NCI-H1105 treated with DMSO at 0.1 percent for 48 hours (cell line): ENCODE measurements at places on chromosomes 5 and 9.
A peak's percentile ranks its signal among the peaks of the same experiment; 100 is the strongest.

DNA sequence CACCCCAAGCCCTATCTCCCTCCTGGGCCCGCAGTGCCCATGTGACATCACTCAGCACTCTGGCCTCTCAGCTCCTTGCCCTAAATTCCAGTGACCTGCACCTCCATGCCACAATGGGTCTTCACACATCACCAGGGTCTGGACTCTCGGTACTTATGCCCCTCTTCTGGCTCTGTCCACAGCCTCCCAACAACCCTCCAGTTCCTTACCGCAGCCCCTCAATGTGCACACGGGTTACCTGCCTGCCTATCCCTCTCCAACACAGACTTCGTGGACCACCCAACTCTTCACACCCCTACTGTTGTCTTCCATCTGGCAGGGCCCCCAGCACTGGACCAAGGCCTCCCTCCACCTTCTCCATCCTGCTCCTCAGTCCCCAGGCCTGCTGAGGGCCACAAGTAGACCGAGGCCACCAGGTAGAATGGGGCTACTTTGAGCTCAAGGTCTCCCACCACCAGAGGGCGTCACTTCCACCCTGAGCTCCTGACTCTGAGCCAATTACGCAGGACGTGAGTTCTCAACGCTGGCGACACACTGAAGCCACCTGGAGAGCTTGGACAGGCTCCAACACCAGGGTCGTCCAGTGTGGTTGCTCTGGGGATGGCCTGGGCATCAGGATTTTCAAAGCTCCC, 172.1 kb downstream of the GABBR2 start:
- DNase-seq: no peak

DNA sequence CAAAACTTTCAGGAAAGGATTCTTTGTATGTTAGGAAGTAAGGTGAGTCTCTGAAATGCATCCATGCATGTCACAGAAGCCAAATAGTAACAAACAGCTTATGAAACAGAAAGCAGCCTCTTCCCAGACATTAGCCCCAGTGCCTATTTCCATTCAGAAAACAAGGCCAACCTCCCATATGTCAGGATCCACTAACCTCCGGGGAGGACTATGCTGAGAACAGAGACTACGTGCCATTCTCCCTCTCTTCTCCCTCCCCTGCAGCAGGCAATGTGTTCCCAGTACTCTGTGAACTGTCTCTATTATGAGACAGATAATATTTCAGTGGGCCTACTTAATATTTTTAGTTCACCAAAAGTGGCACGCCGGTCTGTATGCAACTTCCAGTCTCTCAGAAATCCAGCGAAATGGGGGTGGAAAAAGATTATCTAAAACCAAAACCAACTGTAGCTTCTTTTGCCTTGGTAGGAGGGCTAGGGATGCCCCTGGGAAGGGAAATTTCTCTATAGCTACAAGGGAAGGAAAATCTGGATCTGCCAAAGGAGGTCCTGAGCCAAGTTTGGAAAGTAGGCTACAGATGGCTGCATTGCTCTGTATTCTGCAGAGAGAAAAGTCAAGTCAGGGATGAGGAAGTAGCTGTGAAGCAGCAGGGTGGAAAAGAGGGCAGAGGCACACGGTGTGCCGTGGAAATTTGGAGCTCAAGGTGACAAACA, 42.0 kb downstream of the VLDLR start:
- no peak for DNase-seq

DNA sequence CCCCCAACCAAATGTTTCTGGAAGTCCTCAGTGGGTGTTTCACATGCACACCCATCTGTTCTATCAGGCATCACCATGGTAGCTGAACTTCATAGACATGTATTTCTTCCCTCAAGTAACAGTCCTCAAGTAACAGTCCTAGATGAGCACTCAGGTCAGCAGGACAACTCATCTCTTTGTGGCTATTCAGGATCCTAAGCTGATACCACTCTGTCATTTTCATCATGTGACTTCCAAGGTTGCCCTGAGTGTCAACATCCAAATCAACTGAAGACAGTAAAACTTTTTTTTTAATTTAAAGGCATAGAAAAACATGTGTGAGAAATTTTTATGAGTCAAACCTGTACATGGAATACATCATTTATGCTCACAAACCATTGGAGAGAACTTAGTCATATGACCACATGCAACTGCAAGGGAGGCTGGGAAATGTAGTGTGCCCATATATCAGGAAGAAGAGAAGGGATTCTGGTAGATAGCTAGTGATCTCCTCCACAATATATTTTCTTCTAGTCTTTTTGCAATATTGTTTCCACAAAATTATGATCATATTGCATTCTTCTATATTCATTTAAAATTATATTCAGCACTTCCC, 64.2 kb upstream of the FST start:
- DNase-seq: no peak

DNA sequence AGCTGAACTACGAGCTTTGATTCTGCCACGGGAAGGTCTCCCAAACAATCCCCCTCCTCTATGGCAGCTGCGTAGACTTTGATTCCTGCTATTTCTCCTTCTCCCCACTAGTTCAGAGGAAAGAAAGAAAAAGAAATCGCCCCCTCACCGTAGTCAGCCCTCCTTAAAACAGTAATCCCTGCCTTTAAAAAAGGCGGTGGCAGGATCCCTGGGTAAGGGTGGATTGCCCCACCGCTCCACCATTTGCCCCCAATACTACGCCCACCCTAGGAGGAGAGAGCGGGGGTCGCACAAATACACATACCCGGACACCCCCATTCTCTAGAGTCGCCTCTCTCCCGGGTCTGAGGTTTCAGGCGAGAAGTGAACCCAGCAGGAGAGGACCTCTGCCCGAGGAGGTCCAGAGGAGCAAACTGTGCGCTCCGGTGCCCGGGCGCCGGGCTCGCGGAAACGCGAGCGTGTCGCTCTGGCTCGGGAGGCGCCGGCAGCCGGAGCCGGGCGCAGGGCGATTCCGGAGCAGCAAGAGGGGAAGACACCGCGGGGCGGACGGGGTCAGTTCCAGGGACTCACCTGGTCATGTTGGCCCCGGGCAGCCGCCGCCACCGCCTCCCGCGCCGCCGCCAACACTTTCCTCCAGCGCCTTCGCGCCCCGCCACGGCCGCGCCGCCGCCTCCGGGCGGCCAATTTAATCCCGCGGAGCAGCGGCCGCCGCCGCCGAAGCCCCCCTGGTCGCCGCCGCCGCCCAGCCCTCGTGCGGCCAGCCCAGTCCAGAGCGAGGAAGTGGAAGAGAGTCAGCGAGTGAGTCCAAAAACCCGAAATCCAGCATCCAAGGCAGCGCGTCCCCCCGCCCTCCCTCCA, 1057.7 kb upstream of the DMAC1 start:
- peak; percentile 46 for DNase-seq

GRCh38 chr5:158375531-158375930, 516.6 kb upstream of the CLINT1 start:
- DNase-seq: no peak

- no peak for DNase-seq
Observed at GRCh38 chr5:126998201-126998631, 32.1 kb downstream of the MARCHF3 start.

- no peak for DNase-seq
Observed at GRCh38 chr5:171846323-171846722, 60.7 kb downstream of the SMIM23 start.

- no peak for DNase-seq
Observed at GRCh38 chr9:109627042-109627441, 128.9 kb upstream of the PTPN3 start.

DNA sequence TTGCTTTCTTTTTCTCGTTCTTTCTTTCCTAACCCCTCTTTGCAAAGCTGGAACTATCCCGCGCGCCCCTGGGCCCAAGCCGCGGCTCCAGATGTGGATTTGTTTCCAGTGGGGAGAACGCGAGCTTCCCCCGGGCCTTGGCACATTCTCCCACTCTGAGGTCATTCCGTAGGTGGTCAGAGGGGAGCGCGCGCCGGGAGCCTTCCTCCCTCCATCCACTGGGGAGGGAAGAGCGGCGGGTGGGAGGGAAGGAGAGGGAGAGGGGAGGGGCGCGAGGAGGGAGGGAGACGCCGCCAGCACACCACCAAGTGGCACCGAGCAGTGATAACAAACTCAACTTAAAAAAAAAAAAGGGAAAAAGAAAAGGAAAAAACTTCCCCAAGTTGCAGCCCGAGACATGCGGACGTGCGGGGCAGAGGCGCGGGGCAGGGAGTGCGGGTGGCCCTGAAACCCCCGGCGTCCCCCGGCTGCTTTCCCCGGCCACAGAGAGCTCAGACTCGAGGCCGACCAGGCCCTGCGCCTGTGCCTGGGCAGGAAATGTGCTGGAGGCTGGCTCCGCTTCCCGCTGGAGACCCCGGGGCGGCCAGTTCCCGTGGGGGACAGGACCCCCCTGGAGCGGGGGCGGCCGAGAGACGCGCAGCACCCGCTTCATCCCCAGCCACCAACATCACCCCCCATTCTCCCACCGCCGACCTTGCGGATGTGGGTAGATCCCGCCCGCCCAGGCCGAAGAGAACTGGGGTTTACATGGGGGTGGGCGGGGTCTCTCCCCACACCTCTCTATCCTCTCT, 3.1 kb downstream of the IER5L start:
- DNase-seq: peak; percentile 36

GRCh38 chr5:42586625-42587024, 163.4 kb downstream of the GHR start:
- no peak for DNase-seq

- DNase-seq: no peak
Observed at GRCh38 chr5:73545403-73545779, 20.0 kb downstream of the ANKRA2 start.

DNA sequence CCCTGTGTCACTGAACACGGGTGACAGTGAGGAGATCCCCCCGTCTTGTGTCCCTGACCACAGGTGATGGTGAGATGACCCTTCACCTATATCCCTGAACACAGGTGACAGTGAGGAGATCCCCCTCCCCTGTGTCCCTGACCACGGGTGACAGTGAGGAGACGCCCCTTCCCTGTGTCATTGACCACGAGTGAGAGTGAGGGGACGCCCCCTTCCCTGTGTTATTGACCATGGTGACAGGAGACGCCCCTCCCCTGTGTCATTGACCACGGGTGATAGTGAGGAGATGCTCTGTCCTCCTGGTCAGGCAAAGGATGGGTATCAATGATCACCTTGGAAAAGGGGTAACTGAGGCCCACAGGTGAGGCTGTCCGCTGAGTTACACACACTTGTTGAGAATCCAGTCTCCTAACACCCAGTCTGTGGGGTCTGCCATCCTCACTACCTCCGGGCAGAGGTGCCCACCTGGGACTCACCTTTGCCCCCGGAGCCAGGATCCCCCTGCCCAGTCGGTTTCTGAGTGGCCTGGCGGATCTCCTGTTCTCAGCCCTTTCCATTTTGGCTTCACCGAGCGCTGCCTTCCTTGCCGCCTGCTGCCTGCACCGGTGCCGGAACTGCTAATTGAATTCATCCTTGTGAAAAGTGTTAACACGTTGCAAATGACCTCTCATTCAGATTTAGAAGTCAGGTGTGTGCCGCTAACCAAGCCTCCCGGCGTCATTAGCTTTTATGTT, 68.2 kb upstream of the BARHL1 start:
- DNase-seq: no peak
